Non-pigmented ciliary epithelial cell (primary cell): ENCODE measurements at places on chromosomes 12 and 14.

DNA sequence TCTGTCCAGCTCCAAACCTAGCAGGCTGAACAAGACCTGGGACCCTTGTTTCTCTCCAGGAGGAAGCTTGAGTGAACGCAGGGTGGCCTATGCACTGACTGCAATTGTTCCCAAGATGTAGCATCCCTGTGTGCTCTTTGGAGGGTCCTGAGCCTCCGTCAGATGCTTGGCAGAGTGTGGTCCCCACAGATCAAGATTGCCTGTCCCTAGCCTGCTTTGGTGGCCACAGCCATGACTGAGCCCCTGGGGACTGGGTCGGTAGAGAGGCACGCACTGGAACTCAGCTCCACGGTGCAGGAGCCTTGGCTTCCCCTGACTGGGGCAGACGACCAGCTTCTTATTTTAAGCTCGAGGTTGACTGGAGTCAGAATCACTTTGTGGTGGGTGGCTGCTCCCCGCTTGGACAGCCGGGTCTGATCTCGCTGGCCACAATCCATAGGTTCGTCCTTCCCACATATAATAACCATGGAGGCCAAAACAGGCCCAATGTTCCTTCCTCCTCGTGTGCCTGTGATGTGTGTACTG is 97.8 kb downstream of the LGMN start:
- DNase-seq, result no peak

DNA sequence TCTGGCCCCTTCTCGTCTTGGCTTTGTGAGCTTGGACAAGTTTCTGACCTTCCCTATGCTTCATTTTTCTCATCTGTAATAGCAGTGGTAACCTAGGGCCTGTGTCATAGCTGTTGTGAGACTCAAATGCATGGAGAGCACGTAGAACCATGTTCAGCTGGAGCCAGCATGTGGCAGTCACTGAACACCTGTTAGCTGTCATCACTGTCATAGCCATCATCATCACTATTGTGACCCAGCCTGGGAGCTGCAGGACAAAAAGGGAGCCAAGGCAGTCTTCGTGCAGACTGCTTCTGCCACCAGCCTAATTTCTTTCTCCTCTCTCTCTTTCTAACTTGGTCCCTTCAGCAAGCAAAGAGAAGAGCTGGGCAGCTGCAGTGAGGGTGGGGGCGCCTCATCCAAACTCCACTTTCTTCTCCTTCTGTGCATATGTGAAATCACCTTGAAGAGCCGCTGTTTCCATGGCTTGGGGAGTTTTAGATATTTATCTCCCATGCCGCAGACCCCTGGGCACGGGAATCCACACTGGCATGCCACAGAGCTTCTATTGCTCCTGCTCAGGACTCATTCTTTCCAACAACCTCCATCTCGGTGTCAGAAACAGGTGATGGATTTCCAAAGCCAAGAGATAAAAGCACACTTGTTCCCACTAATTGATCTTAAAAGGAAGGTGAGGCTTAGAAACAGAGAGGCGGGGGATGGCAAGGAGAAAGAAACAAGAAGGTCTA is 87.0 kb downstream of the SRRM4 start:
- DNase-seq, result no peak

DNA sequence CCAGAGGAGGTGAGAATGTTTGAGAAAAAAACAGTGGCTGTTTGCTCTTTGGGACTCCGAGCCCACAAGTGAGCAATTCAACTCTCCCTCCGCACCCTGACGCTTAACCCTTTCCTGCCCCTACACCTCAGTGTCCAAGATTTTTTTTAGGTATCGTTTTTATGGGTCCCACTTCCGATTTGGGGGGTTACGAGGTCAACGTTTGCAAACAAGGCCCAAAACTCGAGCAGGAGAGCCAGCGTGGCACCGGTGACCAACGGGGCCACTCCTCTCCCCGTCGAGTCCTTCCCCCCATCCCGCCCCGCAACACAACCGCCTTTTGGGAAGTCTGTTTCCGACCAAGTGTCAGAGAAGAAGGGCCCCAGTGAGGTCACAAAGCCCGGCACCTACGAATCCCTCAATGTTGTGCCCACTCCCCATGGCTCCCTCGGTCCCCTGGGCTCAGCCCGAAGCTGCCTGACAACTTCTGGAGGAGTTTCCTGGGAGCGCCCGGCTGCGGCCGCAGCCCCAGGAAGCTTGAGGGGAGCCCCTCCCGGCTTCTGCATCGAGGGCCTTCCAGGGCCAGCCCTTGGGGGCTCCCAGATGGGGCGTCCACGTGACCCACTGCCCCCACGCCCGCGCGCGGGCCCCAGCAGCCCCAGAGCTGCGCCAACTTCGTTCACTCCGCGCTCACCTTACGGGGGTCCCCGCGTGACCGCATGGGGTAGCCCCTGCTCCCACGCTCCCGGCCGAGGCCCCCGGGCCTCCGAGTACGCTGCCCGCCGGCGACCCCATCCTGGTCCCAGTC is 1.2 kb downstream of the CDK2AP1 start:
- no peak for DNase-seq

DNA sequence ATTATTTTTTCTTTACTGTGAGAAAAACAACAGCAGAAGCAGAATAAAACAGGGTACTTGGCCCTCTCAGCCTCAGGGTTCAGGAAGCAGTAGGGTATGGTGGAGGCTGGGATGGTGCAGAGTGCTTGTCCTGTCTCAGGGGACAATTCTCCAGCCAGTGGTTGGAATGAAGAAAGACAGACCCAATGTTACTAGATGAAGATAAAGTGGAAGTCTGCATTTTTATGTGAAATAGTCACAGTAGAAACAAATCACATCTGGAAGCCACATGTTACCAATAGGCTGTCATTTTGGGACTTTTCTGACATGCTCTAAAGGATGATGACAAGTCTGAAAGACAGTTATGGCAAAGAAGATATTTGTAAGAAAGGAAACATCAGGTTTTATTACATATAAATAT is 32.3 kb downstream of the PROX2 start:
- DNase-seq, result no peak

- DNase-seq, result no peak
Measured at GRCh38 chr12:46259713-46260112, 9.1 kb downstream of the SLC38A1 start.

- DNase-seq, result peak; percentile 77
Measured at GRCh38 chr12:122366685-122367475, 55.6 kb downstream of the CLIP1 start.

GRCh38 chr12:111715279-111715678 is 29.4 kb downstream of the ACAD10 start:
- DNase-seq, result no peak

GRCh38 chr12:76101739-76102385 is 17.4 kb upstream of the NAP1L1 start:
- DNase-seq, result no peak

GRCh38 chr12:49368240-49368600 is 958 bp downstream of the SPATS2 start:
- DNase-seq, result no peak

DNA sequence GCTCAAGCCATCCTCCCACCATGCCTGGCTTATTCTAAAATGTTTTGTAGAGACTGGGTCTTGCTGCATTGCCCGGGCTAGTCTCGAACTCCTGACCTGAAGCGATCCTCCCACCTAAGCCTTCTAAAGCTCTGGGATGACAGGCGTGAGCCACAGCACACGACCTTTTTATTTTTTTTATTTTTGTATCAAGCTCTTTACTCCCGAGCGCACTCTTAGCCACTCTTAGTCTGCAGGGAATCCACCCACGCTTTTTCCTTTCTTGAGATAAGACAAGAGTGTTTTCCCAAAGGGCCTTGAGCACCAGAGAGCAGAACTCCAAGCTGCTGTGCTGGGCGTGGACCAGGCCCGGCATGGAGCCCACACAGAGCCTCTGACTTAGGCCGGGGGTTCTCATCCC is 23.4 kb downstream of the MAP1LC3B2 start:
- no peak for DNase-seq

DNA sequence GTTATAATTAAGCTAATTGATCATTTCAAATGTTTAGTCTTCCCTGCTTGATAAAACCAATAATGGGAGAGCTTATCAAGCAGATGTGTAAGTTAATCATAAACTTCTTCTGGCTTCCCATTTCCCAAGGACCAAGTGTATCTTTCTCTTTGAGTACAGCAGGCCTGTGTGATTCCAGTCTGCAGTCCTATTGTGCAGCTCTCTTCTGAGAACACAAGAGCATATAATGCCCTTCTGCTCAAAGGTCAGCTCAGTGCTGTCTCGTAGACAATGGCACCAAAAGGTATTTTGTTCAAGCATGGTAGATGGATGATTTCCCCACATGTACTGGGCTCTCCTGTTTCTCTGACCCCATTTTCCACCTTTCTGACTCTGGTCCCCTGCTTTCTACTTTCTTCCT is 101.8 kb upstream of the DYRK2 start:
- no peak for DNase-seq

DNA sequence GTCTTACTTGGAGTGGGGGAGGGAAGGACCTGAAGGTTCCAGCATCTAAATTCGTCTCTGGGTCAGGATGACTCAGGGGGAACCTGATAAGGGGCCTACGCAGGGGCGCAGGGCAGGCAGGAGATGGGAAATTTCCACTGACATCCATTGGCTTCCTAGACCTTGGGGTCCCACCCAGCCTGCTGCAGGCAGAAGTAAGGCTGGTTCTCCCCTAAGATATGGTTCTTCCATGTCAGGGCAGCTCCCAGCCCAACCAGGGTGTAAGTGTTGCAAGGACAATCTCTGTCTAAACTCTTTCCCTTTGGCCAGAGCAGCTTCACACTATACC is 2.1 kb upstream of the NDRG2 start:
- DNase-seq, result no peak
